ENCODE measurements at places on chromosomes 12 and 14.

- H3K36me3 ChIP-seq: no peaks in the 10 kb centered on the region
These were observed 39.6 kb upstream of the CCDC198 start for GRCh38 chr14:57533214-57533613.

DNA sequence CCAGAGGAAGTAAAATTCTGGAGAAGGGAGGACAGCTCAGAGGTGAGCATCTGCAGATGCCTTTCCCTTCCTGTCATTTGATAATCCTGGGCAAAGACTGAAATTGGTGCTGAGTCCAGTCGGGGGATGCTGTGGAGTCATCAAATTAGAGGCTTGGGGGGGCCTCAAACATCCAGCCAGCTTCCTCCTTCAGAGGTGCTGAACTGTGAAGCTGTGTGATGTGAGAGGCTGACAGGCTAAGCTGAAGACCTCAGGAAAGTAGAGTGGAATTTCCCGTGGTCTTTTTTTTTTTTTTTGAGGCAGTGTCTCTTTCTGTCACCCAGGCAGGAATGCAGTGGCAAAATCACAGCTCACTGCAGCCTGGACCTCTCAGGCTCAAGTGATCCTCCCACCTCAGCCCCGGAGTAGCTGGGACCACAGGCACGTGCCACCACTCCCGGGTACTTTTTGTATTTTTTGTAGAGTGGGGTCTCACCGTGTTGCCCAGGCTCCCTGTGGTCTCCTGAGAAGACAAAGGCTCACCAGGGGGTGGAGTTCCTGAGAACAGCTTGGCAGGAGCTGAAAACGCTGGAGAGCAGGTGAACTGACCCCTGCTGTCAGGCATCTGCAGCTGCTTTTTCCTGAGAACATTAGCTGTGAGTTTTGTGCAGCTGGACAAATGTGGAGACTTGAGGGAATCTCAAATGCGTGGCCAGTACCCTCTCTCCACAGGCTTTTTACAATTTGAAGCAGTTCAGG, 6.1 kb upstream of the TCL1B start:
- no peak overlapping the region for H3K4me3 ChIP-seq
- no peaks in the 10 kb centered on the region for H3K4me1 ChIP-seq
- H3K27me3 ChIP-seq: peaks cover 22% of the 10 kb centered on the region
- no peak for DNase-seq
- no peak overlapping the region for H3K27ac ChIP-seq

- H3K27me3 ChIP-seq: no peaks in the 10 kb centered on the region
- no peak for DNase-seq
- H3K27ac ChIP-seq: no peak overlapping the region
- no peak overlapping the region for H3K4me3 ChIP-seq
- H3K4me1 ChIP-seq: no peaks in the 10 kb centered on the region
These were observed 6.5 kb downstream of the CCDC175 start for GRCh38 chr14:59570122-59570521.

- H3K4me3 ChIP-seq: no peak overlapping the region
- no peaks in the 10 kb centered on the region for H3K4me1 ChIP-seq
- H3K27me3 ChIP-seq: no peaks in the 10 kb centered on the region
- DNase-seq: no peak
These were observed 411.1 kb downstream of the SYT1 start for GRCh38 chr12:79275631-79276030.

DNA sequence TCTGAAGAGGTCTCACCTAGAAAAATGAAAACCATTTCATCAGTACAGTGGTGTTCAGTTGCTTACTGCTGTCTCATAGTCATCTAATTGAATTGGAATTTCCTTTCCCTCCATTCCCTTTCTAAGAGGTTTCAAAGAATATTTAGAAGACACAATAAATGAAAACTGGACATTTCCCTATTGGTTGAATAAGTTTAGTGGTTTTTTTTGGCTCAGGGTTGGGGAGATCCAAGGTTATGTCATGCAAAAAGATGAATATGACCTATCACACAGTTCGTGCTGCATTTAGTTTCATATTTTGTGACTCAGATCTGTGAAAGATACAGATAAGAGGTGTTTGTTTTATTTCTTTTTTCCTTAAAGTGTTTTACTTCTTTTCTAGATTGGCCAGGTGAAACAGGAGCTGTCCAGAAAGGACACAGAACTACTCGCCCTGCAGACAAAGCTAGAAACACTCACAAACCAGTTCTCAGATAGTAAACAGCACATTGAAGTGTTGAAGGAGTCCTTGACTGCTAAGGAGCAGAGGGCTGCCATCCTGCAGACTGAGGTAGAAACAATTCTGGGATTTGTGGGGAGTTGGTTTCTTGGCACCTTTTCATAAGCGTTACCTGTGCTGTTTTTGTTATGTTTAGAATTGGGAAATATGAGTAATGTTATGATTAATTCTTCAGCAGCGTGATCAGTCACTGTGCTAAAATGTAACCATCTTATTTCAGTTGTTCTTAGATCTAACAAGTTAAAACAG, 124.6 kb downstream of the ERC1 start:
- H3K4me1 ChIP-seq: peaks cover 9% of the 10 kb centered on the region
- peaks cover 15% of the 10 kb centered on the region for H3K36me3 ChIP-seq
- H3K4me3 ChIP-seq: no peak overlapping the region
- H3K27ac ChIP-seq: peak overlapping the region; percentile 37
- DNase-seq: no peak

GRCh38 chr12:88299567-88300101, 157.5 kb downstream of the TMTC3 start:
- DNase-seq: no peak
- no peaks in the 10 kb centered on the region for H3K27me3 ChIP-seq
- H3K36me3 ChIP-seq: no peaks in the 10 kb centered on the region
- H3K4me3 ChIP-seq: no peak overlapping the region

DNA sequence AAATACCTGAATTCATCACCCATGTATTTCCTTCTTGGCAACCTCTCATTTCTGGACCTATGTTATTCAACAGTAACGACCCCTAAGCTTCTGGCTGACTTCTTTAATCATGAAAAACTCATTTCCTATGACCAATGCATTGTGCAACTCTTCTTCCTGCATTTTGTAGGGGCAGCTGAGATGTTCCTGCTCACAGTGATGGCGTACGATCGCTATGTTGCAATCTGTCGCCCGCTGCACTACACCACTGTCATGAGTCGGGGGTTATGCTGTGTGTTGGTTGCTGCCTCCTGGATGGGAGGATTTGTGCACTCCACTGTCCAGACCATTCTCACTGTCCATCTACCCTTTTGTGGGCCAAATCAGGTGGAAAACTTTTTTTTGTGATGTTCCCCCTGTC, 356 bp downstream of the OR4Q2 start:
- no peak for DNase-seq
- no peaks in the 10 kb centered on the region for H3K27me3 ChIP-seq
- H3K36me3 ChIP-seq: no peaks in the 10 kb centered on the region
- no peaks in the 10 kb centered on the region for H3K4me1 ChIP-seq
- no peak overlapping the region for H3K4me3 ChIP-seq

DNA sequence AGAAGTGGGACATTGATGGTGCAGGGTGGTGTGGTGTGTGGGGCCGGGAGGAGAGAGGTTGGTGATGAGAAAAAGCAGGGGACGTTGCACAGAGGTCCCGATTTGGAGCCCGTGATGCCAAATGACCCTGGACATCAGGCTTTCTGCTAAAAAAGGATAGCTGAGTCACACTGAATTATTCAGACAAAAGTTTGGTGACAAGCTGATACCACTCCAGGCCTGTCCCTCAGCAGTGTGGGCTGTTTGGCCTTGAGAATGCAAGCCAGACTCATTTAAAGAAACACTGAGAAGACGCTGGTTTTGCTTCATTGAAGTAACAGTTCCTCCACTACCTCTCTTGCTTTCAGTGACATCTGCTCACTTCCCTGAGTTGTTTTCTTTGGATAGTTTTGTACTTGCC, 262.1 kb upstream of the PWP1 start:
- no peak for DNase-seq
- H3K36me3 ChIP-seq: no peaks in the 10 kb centered on the region
- H3K4me1 ChIP-seq: peaks cover 2% of the 10 kb centered on the region
- H3K27ac ChIP-seq: no peak overlapping the region

- H3K27me3 ChIP-seq: no peaks in the 10 kb centered on the region
- peak overlapping the region; percentile 26 for H3K27ac ChIP-seq
- peak; percentile 6 for DNase-seq
- H3K36me3 ChIP-seq: peaks cover 71% of the 10 kb centered on the region
These were observed 59.5 kb downstream of the NUAK1 start for GRCh38 chr12:106079148-106079738.

DNA sequence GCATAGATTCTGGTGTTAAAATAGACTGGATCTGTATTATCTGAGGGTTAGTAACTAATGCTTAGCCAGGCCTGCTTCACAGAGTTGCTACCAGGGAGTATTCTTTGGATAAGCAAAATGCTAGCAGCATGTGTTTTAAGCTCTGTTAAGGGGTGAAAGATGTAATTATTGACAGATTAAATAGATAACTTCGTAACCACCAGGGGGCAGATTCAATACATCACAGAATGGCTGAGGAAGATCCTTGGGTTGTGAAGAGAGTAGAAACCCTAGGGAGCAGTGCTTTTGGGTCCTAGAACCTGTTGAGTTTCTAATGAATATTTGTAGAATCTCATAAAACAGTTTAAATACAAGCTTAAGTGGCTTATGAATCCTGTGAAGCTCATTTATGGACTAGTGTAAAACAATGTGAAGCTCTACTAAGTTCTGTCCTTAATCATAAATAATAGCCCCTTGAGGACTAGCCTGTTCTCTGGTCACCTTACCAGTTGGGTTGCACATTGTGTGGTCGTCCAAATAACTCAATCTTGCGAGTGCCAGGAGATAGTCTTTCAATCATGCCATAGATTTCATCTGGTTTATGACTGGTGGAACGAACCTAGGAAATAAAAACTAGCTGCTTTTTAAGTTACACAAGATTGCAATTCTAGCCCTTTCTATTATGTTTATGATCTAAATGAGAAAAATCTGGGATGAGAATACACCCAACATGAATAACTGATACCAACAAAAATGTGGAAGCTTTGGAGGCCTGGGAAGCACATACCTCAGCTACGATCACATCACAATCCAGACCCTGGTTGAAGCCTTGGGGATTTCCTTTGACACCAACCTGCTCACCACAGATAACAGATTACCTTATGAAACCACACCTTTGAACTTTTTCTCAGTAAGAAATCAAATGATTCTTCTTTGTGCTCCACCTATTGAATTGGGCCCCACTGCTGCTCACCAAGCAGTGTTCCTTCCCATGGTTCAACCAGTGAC, 12.3 kb downstream of the METTL3 start:
- H3K27ac ChIP-seq: no peak overlapping the region
- H3K4me1 ChIP-seq: no peaks in the 10 kb centered on the region
- peaks cover 86% of the 10 kb centered on the region for H3K36me3 ChIP-seq
- DNase-seq: no peak
- no peaks in the 10 kb centered on the region for H3K27me3 ChIP-seq

- no peaks in the 10 kb centered on the region for H3K27me3 ChIP-seq
- no peaks in the 10 kb centered on the region for H3K36me3 ChIP-seq
- DNase-seq: no peak
- H3K4me1 ChIP-seq: no peaks in the 10 kb centered on the region
- H3K27ac ChIP-seq: no peak overlapping the region
These were observed 104.3 kb upstream of the KITLG start for GRCh38 chr12:88684610-88685009.

DNA sequence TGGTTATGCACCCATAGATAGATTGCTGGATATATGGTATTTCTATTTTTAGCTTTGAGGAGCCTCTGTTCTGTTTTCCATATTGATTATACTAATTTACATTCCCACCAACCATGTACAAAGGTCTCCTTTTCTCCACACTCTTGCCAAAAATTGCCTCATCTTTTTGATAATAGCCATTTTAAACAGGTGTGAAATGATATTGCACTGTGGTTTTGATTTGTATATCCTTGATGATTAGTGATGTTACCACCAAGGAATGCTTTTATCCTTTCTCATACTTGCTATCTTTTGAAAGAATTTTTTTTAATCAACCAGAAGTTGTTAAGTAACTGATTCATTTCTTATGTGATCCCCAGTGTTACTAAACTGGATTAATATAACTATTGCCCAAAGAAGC, 60.0 kb downstream of the BBS10 start:
- H3K4me3 ChIP-seq: no peak overlapping the region
- no peaks in the 10 kb centered on the region for H3K4me1 ChIP-seq
- no peak for DNase-seq
- no peaks in the 10 kb centered on the region for H3K36me3 ChIP-seq
- no peaks in the 10 kb centered on the region for H3K27me3 ChIP-seq
- no peak overlapping the region for H3K27ac ChIP-seq

DNA sequence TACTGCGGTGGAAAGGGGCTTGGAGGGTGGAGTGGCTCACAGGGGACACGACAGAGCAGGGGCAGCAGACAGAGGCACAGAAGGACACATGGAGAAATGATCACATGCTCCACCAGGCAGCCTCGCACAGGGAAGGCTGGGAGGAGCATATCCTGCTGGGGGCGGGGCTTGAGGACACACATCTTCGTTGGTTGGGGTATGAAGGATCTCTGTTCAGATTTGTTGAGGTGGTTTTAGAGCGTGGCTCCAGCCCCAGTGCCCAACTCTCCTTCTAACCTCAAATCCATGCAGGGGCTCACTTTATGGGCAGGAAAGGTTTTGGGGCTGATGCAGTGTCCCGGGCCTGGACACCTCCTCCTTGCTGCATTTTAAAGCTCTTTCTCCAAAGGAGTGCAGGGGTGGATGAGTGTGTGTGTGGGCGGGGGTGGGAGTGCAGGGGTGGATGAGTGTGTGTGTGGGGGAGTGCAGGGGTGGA, 733 bp upstream of the P3H3 start:
- H3K4me1 ChIP-seq: peaks cover 40% of the 10 kb centered on the region
- peaks cover 32% of the 10 kb centered on the region for H3K27me3 ChIP-seq
- no peak overlapping the region for H3K4me3 ChIP-seq
- no peak overlapping the region for H3K27ac ChIP-seq

DNA sequence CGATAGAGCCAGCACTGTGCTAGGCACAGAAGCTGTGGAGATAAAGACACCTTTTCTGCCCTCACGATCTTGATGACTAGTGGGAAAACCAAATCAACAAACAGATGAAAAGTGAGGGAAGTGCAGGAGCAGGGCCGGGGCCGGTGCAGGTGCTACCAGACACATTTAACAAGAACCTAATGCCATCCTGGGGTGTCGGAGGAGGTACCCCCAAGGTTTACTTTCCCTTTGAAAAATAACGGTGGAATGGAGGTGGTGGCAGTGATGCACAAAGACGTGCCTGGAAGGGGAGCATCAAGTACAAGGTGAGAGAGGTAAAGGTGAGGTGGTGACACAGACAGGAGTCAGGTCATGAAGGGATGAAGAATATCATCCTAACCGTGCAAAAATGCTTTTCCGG, 22.1 kb downstream of the SLC6A13 start:
- H3K4me3 ChIP-seq: no peak overlapping the region
- H3K4me1 ChIP-seq: no peaks in the 10 kb centered on the region
- DNase-seq: peak; percentile 21
- H3K27me3 ChIP-seq: peaks cover 11% of the 10 kb centered on the region
- no peaks in the 10 kb centered on the region for H3K36me3 ChIP-seq

DNA sequence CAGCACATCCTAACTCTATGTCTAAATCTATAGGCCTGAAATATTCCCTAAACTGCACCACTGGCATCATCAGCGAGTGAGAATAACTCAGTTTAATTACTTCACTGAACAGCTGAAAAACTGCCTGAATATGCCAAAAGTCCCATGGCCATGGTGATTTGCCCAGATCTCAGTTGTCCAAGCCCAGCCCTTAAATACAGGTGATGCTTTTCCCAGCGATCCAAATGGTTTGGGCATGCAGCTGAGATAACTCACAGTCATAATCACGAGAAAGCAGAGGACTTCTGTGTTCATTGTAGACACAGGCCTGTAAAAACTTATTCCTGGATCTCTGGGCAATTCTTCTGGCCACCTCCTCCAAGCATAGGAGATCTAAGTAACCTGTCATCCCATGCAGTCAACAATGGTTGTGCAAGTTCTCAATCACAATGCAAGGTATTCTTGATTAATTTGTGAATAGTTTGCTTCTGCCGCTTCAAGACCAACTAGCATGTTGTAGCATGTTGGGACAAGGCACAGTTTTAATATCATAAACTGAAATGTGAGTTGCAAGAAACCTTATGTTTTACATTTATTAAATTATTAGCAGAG, 40.5 kb downstream of the DUSP6 start:
- no peak overlapping the region for H3K4me3 ChIP-seq
- H3K27ac ChIP-seq: no peak overlapping the region
- DNase-seq: no peak
- H3K27me3 ChIP-seq: no peaks in the 10 kb centered on the region

Data from suprapubic skin (tissue), 4 donors.